Osteocyte (in vitro differentiated cells): ENCODE measurements at places on chromosomes 1 and 21. TPM values are rescaled to one million over a fixed set of nuclear protein-coding genes. Genes with fewer than 3 reads are reported as not detected.

SPRR1A gene
- total RNA-seq, result not detected in 2 replicates

S100A7A gene
- not detected in 2 replicates for total RNA-seq

TLR5 gene
- total RNA-seq, result not detected in 2 replicates

E2F2 gene
- 1.3 TPM in 2 replicates for total RNA-seq

HEYL gene
- 1.3 and 1.4 TPM in 2 replicates for total RNA-seq

CFAP45 gene
- total RNA-seq, result 0.52 and 0.83 TPM in 2 replicates

WRAP73 gene
- total RNA-seq, result 20.1 and 20.5 TPM in 2 replicates

LRRC38 gene
- total RNA-seq, result not detected in 2 replicates

DNA sequence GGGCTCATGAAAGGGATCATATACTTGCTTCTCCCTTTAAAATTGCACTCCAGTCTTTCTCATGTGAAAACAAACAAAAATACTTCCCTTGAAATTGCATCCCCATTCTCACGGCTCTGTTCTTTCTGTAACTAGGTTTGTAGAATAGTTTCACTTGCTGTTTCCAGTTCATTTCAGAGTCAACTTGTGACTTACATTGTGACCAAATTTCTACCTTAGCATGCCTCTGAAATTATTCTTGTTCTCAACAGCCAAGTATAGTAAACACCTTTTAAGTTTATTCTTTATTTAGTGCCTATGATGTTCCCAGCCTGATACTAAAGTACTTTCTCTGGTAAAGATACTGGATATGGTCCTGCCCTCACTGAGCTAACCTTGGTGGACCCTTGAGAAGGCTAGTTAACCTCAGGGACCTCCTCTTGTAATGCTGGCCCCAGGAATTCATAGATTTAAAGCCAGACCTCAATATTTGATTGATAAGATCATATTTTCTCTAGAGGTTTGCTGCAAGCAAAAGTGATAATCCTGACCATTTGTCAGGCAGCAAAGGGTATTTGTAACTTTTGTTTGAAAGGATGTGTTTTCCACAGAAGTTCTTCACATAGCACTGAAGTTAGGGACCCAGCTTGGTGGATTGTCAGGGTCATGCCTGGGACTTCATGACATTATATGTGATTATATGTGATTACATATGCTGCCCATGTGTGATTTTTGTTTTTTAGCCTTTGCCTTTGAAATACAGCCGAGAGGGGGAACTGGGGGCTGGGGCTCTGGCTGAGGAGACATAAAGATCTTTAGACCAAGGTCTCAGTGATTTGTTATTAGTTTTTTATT is 29.6 kb downstream of the VANGL2 start:
- DNase-seq, result no peak

DNA sequence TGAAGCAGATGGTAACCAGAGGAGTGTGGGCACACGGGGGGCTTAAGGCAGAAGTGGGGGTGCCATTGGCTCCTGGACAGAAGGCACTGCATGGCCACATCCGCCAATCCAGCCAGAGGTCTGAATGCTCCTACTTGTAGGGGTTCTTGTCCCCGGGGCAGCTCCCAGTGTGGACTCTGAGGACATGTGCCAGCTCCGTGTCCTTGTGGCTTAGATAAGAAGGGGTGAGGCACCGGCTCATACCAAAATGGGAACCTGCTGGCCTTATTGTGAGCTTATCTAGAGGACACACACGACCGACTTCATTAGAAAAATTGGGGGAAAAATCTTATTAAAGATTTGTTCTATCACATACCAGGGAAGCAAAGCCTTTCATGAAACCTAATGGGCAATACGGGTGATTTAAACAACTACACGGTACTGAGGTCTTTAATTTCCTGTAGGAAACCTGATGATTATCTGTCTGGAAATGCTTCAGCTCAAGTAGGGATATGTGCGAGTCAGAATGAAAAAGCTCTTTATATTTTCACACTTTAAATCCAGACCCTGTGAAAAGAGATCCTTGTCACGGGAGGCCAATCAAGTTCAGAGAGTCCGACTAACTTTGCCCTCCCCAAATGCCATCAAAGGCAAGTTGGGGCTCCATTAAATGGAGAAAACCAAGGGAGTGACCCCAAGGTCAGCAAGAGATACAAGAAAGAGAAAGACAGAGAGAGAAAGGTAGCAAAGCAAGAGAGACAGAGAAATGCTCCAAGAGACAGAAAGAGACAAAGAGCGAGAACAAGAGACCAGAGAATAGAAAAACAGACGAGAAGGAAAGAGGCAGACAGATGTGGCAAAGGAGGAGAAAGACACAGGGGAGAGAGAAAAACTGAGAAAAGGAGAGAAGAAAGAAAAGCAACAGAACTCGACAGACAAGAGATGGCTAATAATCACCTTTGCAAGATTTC is 14.1 kb upstream of the KCNN3 start:
- no peak for DNase-seq

GRCh38 chr1:167516404-167517388 is 1.6 kb downstream of the CD247 start:
- DNase-seq, result peak; percentile 77

DNA sequence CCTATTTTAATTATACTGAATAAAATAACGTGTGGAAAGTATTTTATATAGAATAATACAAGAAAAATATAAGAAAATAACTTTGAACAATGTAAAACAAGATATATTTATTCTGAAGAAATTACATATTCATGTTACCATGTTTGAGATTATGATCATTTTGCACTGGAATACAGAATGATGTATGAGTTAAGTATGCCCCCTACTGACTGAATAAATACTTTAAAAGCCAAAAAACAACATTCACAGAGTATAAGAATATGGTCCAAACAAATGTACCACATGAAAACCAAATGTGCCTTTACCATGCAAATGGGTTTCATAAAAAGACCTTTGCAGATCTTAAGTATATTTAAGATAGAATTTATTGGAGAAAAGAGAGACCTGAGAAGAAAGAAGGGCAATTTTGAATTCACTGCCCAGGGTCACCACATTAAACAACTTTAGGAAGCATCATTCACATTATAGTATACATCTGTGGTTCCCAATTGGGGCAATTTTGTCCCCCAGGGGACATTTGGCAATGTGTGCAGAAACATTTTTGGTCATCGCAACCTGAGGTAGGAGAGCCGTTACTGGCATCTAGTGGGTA is 136.6 kb upstream of the GFI1 start:
- no peak for DNase-seq

- DNase-seq, result no peak
Measured at GRCh38 chr1:42973286-42973685, 14.6 kb upstream of the SLC2A1 start.

GRCh38 chr1:183304440-183305107 is 113.6 kb downstream of the NMNAT2 start:
- no peak for DNase-seq

DNA sequence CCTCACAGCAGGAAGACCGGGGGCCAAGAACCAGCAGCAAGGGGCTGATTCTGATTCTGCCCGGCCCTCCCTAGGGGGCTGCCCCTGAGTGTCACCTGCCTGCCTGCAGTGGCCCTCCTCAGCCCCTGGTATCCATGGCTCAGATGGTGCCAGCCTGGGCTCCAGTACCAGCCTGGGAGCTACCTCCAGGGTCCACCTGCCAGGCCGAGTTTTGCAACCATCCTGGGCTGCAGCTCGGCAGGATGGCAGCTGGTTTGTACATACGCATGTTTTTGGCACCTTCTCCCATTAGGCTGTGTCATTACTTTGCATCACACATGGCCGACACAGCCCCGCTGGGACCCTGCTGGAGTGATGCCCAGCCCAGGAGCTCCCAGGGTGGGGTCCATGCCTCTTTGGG is 93.3 kb upstream of the WNT4 start:
- DNase-seq, result no peak

GRCh38 chr1:168180148-168180524 is 1.4 kb downstream of the TIPRL start:
- DNase-seq, result no peak

- DNase-seq, result no peak
Measured at GRCh38 chr1:67672260-67672803, 12.7 kb upstream of the GADD45A start.

- peak; percentile 92 for DNase-seq
Measured at GRCh38 chr1:17335821-17336710, 28.1 kb downstream of the PADI4 start.

DNA sequence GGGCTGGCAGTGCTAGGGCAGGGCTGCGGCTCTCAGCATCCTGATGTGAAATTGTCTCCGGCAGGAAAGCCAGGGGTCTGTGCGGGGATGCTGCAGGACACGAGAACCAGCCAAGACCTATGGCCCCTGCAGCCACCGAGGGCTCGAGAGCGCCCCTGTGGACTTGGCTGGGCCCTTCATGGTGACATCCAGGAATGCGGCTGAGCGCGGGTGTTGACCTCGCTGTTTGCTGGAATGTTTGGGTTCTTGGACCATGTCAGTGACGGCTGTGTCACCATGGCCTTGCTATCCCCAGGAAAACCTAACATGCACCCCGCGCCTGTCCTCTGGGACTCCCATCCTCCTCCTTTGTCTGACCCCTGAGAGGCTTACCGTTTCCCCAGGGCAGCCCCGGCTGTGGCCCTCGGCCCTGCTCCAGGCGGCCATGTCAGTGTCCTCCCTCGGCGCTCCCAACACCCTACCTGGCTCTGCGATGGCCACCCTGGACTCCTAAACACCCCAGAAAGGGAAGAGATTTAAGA is 14.3 kb upstream of the C1orf174 start:
- DNase-seq, result no peak

DNA sequence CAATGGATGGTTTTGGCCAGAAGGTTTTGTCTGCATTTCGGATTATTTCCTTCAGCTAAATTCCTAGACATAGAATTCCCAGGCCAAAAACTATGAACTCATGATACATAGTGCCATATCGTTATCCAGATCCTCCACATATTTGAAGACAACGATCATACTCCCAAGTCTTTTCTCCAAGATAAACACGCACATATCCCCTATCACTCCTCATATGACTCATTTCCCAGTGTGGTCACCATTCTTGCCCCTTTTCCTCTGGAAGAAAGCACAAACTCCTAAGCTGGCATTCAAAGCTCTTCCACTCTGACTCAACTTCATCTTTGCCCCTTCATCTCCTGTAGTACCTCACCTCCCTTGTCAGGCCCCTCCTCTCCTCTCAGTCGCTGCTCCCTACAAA is 277.6 kb downstream of the PLPP3 start:
- no peak for DNase-seq

- DNase-seq, result no peak
Measured at GRCh38 chr1:209883341-209883971, 54.6 kb upstream of the SYT14 start.

- no peak for DNase-seq
Measured at GRCh38 chr1:24566236-24566867, 10.5 kb downstream of the NCMAP start.

GRCh38 chr1:176802316-176802715 is 339.3 kb downstream of the PAPPA2 start:
- DNase-seq, result no peak

GRCh38 chr1:156033011-156033410 is 12.3 kb upstream of the SSR2 start:
- DNase-seq, result no peak

DNA sequence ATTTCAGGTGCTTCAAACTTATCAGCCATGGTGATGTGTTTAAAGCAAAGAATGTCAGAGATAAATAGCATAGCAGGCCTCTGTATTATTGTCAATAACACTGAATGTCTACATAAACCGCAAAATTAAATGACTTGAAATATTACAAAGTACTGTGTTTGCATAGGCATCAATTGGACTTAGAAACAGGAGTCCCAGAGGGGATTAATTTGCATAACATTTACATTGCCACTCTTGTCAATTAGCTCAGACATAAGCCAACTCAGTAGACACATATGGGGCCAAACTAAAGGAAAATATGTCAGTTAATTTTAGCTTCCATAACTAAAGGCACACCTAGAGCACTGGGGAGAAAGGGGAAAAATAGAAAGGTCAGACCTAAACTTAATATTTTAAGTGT is 814.5 kb upstream of the NEGR1 start:
- no peak for DNase-seq

DNA sequence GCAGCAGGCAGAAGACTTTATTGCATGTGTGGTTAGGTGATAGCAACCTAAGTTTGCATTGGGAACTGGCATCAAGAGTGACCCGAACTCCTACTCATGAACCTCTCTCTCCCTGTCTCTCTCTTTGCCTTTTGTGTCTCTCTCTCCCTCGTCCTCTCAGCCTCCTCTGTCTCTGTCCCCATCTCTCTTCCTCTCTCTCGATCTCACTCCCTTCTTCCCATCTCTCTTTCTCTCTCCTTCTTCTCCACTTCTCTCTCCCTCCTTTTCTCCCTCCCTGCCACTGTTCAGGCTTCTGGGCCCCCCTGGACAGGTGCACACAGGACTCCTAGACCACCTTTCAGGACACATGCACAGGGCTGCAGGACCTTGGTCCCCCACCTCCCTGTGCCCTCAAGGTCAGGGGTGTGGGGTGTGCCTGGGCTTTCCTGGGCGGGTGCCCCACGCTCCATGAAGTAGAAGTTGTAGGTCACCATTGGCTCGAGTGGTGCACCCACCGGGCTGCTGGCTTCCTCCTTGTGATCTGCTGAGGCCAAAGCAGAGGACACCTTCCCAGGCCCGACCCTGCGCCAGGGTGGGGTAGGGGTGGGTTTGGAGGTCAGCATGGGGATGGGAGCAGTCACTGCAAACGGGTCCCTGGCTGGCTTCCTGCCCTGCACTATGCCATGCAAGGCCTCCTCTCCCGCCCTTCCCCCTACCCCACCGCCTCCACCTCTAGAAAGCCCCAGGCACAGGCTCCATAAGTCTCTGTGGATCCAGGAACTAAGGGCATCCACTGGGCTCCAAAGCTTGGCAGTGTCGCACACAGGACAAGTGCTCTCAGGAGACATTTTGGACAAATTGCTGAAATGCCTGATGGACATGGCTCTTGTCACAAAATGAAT is 13.2 kb upstream of the ZBTB17 start:
- DNase-seq, result no peak

DNA sequence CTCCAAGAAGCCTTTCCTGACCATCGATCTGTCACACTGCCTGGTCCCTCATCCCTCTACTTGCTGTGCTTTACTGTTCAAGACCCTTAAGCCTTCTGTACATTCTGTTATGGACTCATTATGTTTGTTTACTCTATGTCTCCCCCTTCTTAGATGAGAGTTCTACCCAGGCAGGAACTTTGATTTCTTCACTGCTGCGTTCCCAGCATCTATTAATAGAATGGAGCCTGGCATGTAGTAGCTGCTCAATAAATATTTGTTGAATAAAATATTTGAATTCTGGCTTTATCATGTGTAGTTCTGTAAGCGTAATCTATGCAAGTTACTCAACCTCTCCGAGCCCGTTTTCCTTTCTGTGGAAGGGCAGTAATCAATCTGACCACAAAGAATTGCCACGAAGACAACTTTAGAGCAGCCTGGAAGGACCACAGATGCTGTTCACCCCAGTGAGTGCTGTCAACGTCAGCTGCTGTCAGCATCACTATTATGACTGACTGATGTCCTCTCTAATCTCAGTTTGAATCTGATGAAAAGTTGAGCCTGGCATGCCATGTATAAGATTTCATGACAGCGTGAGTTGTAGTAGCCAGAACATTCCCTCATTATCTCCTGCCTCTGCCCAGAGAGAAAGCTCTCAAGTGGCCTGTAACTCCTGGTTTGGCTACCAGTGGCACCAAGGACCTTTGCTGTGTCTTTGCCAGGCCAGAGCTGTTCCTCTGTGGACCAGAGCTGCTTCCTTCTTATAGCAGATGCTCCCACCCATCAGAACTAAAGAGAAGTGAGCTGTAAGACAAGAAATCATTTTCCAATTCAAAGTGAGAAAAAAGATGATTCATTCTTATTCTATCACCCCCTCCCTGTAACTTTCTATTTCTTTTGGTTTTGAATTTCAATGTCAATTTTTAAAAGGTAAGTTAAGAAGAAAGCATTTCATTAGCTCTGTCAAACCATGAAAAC is 94.5 kb downstream of the PRDM2 start:
- DNase-seq, result no peak
